ENCODE measurements at places on chromosomes 11 and 22. TPM values are rescaled to one million over a fixed set of nuclear protein-coding genes. Genes with fewer than 3 reads are reported as not detected.

The CEP126 gene
- 1.5 TPM for total RNA-seq

The MYRF gene
- total RNA-seq, result 3.4 TPM

The OR4A5 gene
- not detected for total RNA-seq

The ACER3 gene
- total RNA-seq, result 10.4 TPM

The ACR gene
- not detected for total RNA-seq

The ASCL2 gene
- total RNA-seq, result 0.80 TPM

The NNMT gene
- not detected for total RNA-seq

The MS4A12 gene
- not detected for total RNA-seq

The CHRDL2 gene
- not detected for total RNA-seq

The MFRP gene
- not detected for total RNA-seq

The TOP3B gene
- total RNA-seq, result 45.6 TPM

The RBM4 gene
- total RNA-seq, result 158 TPM

The CREB3L1 gene
- not detected for total RNA-seq

The OR51E2 gene
- total RNA-seq, result not detected

The INS gene
- total RNA-seq, result not detected

The OR5A1 gene
- not detected for total RNA-seq

The DDX6 gene
- total RNA-seq, result 212 TPM

The MS4A7 gene
- 0.99 TPM for total RNA-seq

The CDON gene
- 3.4 TPM for total RNA-seq

The FBXO7 gene
- 93.5 TPM for total RNA-seq

The PGA5 gene
- total RNA-seq, result not detected

The BIRC3 gene
- total RNA-seq, result 55.0 TPM

The KCNJ1 gene
- 0.14 TPM for total RNA-seq

The DENND6B gene
- 9.5 TPM for total RNA-seq

The GPHA2 gene
- total RNA-seq, result not detected

The LMO2 gene
- 0.44 TPM for total RNA-seq

The RTN4RL2 gene
- total RNA-seq, result 1.6 TPM

The OR51B4 gene
- not detected for total RNA-seq

The C11orf21 gene
- total RNA-seq, result 51.0 TPM

The CHRNA10 gene
- total RNA-seq, result 2.4 TPM

The RAB39A gene
- total RNA-seq, result 0.43 TPM

The HBB gene
- not detected for total RNA-seq

The BAIAP2L2 gene
- 1.6 TPM for total RNA-seq

The B4GALNT4 gene
- 1.1 TPM for total RNA-seq

The TRIM44 gene
- total RNA-seq, result 52.4 TPM

The OAF gene
- 5.5 TPM for total RNA-seq

The RTN4R gene
- total RNA-seq, result 5.7 TPM

The OR51M1 gene
- not detected for total RNA-seq

The FAM83F gene
- total RNA-seq, result 0.30 TPM

The ARFGAP2 gene
- total RNA-seq, result 108 TPM

The VPREB1 gene
- total RNA-seq, result not detected

The MFNG gene
- total RNA-seq, result 207 TPM

The DGCR6 gene
- 2.9 TPM for total RNA-seq

The EHF gene
- not detected for total RNA-seq

The LSP1 gene
- total RNA-seq, result 438 TPM

The TTLL8 gene
- not detected for total RNA-seq

The RAPSN gene
- 0.91 TPM for total RNA-seq

The GGT1 gene
- 25.7 TPM for total RNA-seq

The LDHA gene
- total RNA-seq, result 824 TPM

Data from activated naive CD8-positive, alpha-beta T cell treated with anti-CD3 and anti-CD28 coated beads, Interleukin-2, amount 10 ng/mL, durations not matched to agents 7 days and 5 days (primary cell).